ELF-1 (cell line): ENCODE measurements at places on chromosomes 4 and X.

GRCh38 chr4:128519163-128519830 lies 231.7 kb upstream of the PGRMC2 start:
- no peak for DNase-seq

DNA sequence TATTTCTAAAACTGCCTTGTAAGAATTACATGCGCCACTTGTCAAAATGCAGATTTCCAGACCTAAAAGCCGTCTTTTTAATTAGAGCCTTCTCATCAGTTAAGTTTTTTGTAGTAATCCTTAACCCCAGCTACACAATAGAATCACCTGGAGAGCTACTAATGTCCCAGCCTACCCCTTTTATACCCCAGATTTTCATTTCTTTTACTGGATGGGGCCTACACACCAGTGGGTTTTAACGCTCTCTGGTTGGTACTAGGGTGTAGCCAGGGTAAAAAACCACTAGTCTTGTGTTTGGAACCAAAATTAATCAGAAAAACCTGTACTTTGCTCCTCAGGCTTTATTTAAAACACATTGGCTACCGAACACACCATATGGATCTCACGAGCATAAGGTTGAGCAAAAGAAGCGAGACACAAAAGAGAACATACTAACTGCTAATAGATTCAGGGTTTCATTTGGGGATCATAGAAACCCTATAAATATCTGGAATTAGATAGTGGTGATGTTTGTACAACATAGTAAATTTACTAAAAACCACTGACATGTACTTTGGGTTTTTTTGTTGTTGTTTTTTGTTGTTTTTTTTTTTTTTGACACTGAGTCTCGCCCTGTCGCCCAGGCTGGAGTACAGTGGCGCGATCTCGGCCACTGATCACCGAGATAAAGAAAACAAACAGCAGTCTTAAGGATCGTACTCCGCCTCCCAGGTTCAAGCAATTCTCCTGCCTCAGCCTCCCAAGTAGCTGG lies 30.6 kb downstream of the BBS12 start:
- DNase-seq, result no peak

GRCh38 chr4:81257021-81257420 lies 42.0 kb upstream of the PRKG2 start:
- DNase-seq, result no peak

GRCh38 chr4:11729548-11729947 lies 300.9 kb upstream of the HS3ST1 start:
- DNase-seq, result no peak

DNA sequence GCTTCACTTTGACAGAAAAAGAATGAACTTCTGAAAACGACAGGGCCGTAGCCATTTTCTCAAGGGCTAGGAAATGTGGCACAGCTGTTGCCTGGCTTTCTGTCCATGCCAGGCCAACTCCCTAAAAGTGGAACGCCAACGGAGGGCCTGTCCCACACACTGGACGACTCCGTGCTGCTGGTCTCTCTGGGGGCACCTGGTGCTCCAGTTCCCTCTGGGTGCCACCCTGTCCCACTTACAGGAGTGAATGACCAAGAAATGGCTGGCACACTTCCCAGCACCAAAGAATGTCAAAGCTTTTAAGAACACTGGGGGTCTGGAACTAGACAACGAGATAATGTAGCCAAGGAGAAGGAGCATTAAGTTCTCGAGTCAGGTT lies 40.9 kb downstream of the GATB start:
- no peak for DNase-seq

DNA sequence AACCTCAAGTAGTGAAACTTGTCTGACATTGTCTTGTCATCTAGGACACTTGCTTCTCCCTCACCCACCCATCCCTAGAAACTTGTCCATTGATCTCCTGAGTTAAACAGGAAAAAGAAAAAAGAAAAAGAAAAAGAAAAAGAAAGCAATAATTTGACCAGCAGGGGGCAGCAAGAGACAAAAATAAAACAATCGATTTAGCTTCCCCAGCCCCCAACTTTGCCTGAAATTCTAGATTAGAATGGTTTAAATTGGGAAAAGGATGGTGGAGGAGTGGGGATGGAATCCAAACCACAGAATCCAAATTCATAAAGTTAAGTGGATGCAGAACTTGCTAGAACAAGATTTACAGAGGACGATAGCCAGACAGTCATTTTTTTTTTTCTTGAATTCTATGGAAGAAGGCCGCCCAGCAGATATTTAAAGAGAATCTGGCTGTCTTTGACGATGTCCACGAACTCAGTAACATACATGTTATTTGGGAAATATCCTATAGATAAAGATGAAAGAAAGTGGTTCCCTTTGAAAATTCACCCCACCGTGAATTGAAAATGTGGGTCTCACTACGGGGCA lies 282.9 kb downstream of the USP46 start:
- DNase-seq, result peak; percentile 73

- DNase-seq, result no peak
These were observed 107.9 kb downstream of the MMRN1 start for GRCh38 chr4:90002441-90003062.

- DNase-seq, result no peak
These were observed 890.0 kb upstream of the FRG1 start for GRCh38 chr4:189050643-189051042.

GRCh38 chr4:86334020-86334750 lies 25.7 kb downstream of the MAPK10 start:
- no peak for DNase-seq

- no peak for DNase-seq
These were observed 204.2 kb upstream of the PDE5A start for GRCh38 chr4:119832776-119833175.

GRCh38 chr4:83605210-83605609 lies 69.3 kb downstream of the GPAT3 start:
- DNase-seq, result no peak

DNA sequence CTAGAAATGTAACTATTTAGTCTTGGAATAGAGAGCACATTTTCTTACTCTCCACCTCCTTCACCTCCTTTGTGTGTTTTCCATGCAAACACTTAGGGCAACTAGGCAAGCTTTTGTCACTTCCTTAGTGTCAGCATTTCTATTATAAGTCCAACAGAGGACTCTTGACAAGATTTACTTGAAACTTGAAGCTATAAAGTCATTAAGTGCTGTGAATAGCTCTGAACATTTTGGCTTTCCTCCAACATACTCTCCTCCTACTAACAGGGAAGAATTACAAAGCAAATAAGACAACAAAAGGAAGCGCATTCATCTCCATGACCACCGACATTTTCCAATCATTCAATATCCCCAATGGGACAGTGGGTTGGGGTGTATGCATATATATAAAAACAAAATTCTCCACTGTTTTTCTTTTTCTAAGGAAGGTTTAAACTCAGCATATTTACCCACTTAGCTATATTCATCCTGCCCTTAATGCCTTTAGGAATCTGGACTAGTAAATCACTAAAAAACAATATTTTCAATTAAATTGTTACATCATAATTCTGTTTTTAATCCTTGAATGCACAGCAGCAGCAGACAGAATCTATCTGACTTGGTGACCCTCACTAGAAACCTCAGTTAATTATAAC lies 264.6 kb downstream of the SNCA start:
- no peak for DNase-seq

GRCh38 chr4:2494992-2495391 lies 26.1 kb downstream of the RNF4 start:
- DNase-seq, result no peak

- no peak for DNase-seq
These were observed 1138.7 kb upstream of the PCDH7 start for GRCh38 chr4:29581457-29581856.

GRCh38 chr4:77623091-77623490 lies 17.5 kb downstream of the CXCL13 start:
- DNase-seq, result no peak

- no peak for DNase-seq
These were observed 31.8 kb downstream of the PLAC1 start for GRCh38 chrX:134626434-134626833.

DNA sequence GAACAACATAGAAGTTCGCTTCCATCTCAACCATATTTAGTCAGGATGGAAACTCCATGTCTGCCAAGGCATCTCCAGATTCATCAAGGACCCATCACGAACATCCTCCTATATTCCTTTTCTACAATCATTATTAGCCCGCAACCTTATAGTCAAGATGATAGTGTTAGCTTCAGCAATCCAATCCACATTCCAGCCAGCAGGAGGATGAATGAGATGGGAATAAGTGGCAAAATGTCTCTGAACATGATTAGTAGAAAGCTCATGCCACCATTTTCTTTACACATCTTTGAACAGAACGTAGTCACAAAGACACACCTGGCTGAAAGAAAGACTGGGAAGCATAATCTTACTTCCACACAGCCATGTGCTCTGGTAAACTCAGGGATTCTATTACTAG lies 18.6 kb upstream of the NR0B1 start:
- DNase-seq, result no peak

- DNase-seq, result peak; percentile 56
These were observed 18.0 kb upstream of the PDZD4 start for GRCh38 chrX:153848325-153848724.

DNA sequence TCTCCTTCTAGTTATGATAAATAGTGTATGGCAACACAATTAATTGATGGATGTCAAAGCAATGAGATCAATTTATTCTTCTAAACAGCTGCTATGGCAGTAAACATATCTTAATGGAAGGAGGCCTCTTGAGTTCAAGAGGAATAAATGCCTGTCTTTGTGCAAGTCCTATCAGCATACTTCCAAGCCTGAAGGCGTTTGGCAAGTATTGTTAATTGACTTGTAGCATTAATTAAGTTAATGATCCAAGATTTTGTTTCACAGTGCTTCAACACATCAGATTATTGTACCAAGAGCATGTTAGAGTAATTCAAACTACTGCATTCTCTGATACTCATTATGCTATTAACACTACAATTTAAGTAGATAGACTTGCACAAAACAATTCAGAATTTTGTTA lies 144.8 kb downstream of the FAT4 start:
- no peak for DNase-seq

DNA sequence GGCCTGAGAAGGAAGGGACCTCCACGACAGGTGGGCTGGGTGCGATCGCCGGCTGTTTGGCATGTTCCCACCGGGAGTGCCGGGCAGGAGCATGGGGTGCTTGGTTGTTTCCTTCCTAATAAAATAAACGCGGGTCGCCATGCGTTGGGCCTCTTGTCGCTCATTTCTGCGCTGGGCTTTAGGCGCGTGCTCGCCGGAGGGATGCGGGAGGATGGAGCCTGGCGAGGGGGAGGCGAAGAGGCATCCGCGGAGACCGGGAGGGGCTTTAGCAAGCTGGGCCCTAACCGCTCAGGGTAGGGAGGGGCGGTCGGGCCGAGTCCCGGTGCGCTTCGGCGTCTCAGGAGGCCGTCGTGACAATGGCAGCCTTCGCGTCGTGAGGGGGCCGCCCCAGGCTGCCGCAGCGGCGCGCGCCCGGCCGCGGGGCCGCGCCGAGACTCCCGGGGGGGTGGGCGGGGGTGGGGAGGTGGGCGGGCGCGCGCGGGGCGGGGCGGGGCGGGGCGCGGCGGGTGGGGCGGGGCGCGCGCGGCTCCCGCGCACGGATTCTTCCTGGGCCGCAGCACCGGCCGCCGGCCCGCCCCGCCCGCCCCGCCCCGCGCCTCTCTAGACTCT lies 476 bp upstream of the GDI1 start:
- DNase-seq, result peak; percentile 76

DNA sequence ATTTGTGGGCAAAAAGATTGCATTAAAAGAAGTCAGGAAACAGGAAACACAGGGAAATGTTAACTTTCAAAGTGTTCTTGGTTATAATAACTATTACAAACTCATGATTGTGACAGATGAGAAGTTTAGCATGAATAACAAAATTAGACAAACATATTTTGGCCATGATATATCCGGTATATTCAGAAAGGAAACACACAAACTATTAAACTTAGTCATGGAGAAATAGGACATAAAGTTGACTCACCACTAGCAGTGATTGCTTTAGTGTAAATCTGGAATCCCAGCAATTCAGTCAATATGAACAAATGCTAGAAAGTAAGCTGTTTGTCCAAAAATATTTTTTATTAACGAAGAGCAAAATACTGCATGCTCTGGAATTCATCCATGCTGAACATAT lies 1299.9 kb downstream of the C4orf33 start:
- no peak for DNase-seq

DNA sequence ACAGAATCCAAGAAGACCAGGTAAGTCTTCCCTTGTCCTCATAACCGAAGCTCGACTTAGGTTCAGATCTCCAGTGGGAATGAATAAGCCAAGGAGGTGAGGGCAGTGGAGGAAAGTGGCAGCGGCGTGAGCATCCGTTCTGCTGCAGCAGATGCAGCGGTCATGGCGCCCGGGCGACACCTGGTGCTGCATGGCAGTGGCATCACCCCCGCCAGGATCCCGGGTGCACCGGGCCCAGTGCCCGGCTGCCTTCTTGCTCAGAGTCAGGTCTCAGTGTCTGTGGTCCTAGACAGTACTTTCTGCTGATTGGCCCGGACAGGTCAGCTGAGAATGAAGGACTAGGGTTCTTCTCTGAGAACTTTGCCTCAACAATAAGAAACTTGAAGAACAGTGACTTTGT lies 83.4 kb upstream of the SORBS2 start:
- no peak for DNase-seq

DNA sequence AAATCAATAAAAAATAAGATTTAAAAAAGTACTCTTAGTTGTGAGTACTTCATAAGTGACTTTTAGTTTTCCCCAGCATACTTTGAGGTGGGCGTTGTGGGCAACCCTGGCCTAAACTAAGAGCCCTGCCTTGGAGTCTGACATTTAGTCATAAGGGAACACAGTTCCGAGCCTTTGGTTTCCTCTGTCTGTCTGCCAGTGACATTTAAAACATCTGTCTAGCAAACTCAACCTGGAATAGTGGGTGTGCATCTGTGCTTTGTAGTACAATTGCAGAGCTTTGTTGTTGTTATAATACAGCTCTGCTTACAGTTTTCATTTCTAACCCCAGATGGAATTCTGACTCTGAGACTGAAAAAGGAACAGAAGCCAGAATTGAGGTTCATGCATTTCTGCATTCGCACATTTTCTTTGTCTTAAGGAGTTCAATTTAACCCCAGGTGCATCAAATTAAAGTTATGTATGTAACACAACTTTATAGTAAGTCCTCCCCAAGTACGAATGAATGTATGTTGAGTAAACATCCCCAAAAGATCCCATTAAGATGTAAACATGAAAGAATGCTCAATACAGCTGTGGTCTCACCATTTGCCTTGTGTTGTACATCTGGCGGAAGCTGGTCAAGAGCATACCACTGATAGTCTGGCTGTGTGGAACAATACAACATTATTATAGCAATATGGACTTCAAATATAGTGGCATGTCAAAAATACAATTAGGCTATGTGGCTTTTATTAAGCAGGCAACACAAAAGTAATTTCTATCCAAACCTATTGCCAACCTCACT lies 25.9 kb downstream of the TNIP3 start:
- DNase-seq, result no peak

GRCh38 chr4:25972984-25973745 lies 59.1 kb downstream of the SMIM20 start:
- DNase-seq, result no peak

DNA sequence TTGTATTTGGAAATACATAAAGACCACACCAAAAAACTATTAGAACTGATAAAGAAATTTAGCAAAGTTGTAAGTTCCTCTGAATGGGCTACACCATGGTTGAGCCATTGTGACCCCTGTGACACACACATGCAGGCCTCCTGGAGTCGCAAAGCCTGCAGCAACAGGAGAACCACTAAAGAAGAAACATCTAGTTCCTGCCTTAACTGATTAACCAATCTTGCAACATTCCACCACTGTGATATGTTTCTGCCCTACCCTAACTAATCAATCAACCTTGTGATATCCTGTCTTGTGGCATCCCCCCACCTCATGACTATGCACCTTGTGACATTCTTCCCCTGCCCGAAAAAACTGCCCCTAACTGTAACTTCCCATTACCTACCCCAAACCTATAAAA lies 401.8 kb downstream of the PRDM5 start:
- peak; percentile 14 for DNase-seq
